ENCODE measurements at places on chromosomes 1 and 21.

GRCh38 chr1:115670476-115671175 is 28.9 kb downstream of the VANGL1 start:
- no peak for DNase-seq

GRCh38 chr1:209045331-209046057 is 538.0 kb upstream of the CAMK1G start:
- DNase-seq: no peak

DNA sequence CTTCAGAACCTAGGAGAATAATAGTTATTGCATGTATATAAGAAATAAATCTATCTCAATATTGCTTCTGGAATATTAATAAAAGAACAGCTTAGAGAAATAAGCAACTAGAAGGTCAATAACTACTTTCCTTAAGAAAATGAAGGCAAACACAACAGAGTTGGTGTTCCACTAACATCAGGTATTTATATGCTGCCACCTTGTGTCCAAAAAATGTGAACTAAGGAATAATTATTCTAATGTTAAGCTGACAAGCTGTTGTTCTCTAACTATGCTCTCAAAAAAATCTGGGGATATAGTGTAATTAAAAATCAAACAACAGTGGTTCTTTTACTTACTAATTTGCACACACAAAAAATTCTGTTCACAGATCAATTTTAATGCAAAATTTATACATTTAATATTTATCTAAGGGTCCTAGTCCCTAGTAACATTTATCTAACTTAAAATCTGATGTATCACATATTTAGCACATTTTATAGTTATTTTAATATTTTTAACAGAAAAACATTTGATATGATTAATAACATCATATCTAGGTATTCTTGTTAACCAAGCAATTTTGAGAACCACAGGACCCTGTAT is 39.6 kb downstream of the UCHL5 start:
- DNase-seq: peak; percentile 8

- DNase-seq: no peak
These were observed 128.2 kb downstream of the GALNT2 start for GRCh38 chr1:230195199-230195598.

DNA sequence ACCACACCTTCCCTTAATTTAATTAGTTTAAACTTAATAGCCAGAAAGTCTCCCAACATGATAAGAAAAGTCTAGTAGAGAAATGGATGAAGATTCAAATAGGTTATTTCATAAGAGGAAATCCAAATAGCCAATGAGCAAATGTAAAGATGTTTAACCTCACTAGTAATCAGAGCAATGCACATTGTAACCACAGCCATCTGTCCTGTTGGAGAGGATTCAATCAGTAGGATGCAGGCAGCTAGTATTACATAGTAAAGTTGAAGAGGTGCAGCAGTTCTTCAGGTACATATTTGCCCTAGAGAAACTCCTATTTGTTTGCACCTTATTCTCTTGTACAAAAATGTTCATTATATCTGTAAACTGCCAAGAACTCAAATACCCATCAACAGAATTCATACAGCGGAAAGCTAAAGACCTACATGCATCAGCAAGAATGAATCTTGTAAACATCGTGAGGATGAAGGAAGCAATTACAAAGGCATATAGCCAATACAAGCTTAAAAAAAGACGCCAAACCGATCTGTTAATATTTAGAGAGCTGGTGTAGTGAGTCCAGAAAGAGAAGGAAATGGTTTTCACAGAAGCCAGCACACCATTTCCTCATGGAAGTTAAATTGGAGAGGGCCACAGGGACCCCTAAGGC is 27.9 kb downstream of the DIP2A start:
- DNase-seq: no peak

- no peak for DNase-seq
These were observed 20.2 kb downstream of the DESI2 start for GRCh38 chr1:244672946-244673682.

GRCh38 chr1:26862781-26863684 is at the start of gene SFN:
SFN (plus strand) TSS chr1:26863149; CDS start chr1:26863213, 64 bp downstream.
- peak; percentile 39 for DNase-seq

GRCh38 chr1:53754484-53755312 is 15.7 kb upstream of the GLIS1 start:
- DNase-seq: no peak

GRCh38 chr1:101262630-101263348 is 26.0 kb downstream of the S1PR1 start:
- DNase-seq: no peak

DNA sequence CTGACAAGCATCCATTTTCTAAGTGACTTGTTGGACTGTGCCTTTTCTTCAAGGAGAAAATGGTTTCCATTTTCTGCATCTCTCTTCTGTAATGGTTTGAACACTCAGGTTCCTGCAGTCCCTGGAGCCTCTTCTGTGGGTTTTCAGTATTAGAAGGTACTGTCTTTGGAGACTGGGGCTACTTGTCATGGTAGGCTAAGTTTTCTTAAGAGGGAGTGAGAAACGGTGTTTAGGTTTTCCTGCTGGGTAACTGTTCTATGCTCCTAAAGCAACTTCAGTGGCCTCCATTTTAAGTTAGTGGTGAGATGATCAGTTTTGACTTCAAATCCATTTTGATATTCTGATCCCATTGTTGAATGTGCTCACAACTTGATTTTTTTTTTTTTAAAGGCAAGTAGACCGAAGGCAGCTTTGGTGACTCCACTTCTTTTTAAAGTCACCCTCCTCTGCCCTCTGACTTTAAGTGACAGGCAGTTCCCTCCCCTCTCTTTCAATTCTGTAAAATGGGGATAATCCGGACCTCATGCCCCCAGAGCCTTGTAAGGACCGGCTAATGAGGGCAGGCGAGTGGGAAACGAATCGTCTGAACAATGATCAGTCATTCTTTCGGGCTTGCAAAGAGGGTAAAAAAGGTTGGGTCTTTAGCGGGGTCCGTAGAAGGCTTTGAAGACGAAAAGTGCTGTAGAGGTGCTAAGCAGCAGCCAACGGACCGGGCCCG is 1.0 kb upstream of the ARID1A start:
- no peak for DNase-seq

- DNase-seq: no peak
These were observed 3.4 kb upstream of the PSMG1 start for GRCh38 chr21:39186676-39187075.

DNA sequence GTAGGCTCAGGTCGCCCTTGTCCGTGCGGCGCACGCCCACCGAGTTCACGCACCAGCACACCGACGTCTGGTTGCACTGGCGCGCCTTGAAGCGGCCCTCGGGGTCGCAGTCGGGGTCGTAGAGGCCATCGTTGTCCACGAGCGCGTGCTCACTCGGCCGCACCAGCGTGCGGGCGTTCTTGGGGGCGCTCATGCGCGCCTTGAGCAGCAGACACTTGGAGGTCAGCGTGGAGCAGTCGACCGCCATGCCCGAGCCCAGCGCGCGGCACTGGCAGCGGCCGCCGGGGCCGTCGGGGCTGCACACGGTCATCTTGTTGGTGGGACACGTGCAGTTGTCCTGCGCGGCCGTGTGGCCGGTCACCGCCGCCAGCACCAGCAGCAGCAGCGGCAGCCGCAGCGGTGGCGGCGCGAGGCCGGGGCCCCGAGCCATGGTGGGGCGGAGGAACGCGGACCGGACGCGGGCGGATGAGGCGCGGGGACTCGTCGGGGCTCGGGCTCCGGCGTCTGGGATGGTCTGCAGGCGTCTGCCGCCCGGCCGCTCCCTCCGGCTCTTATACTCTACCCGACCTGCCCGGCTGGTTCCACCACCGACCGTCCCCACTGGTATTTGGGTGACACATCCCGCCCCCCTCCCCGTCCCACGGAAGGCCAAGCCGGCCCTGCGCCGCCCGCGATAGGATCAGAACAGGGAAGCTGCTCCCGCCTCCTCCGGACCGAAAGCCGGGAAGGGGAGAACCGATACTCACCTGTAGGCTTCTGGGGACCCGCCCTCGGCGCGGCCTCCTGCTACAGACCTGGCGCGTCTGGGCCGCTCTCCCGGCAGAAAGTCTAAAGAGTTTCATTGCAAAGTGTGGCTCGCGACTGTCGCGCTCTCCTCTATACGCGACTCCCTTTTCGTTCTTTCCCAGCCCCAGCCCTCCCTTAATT is at the start of gene TACSTD2:
TSS of gene TACSTD2 (minus strand) at position 526 of the 927 bp plus-strand sequence. CDS start at position 430, 96 bp downstream.
- DNase-seq: no peak

GRCh38 chr1:224212618-224213061 is 29.6 kb downstream of the DEGS1 start:
- DNase-seq: no peak

- DNase-seq: no peak
These were observed 5.5 kb upstream of the PTP4A2 start for GRCh38 chr1:31943546-31944184.

DNA sequence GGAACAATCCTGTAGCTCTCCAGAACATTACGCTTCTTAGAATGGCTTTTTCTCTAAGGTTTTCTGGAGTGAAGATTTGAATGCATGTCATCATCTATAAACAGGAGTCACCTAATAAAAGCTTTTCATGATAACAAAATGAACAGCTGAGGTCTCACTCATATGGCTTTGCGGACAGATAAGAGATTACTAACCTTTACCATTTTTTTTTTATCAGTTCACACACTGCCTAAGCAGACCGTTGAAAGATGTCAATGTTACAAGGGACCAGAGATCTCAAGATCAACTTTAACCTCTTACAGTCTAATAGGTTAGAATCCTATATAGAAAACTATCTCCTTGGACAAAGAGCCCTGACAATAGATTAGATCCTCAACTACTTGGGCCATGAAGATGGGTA is 41.4 kb downstream of the SCMH1 start:
- DNase-seq: no peak

- no peak for DNase-seq
These were observed 55.7 kb downstream of the LRRC8C start for GRCh38 chr1:89688607-89689006.

GRCh38 chr1:53644496-53644895 is 94.5 kb downstream of the GLIS1 start:
- no peak for DNase-seq

GRCh38 chr21:45894906-45895777 is 86.4 kb upstream of the COL6A1 start:
- DNase-seq: no peak

DNA sequence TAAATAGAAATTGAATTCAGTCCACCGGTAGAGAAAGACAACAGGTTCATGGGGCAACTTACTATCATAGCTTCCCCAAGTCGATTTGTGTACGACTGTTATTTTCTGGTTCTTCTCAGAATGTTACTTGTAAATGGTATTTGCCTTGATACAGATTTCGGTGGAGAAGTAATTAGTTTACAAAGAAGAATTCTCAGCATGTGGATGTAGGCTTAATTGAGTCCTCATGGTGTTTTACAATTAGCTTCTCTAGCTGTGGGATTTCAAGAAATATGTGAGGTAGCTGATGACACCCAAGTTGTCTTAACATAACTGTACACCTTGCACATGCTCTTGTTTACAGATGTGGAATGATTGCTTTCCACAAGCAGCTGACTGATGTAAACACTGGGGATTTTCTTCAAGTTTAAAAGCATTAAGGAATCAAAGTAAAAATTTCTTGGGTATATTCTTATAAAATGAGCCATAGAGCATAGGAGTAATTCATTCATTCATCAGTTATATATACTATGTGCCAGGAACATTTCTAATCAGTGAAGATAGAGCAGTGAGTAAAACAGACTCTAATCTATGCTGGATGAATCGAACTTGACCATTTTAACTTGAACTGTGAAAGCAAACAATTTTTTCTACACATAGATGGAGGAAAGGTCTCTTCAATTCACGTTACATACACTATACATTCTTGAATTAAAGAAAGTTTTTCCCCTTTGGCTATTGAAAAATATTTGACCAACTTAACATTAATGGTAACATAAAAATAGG is 1.4 kb downstream of the MACO1 start:
- DNase-seq: no peak

DNA sequence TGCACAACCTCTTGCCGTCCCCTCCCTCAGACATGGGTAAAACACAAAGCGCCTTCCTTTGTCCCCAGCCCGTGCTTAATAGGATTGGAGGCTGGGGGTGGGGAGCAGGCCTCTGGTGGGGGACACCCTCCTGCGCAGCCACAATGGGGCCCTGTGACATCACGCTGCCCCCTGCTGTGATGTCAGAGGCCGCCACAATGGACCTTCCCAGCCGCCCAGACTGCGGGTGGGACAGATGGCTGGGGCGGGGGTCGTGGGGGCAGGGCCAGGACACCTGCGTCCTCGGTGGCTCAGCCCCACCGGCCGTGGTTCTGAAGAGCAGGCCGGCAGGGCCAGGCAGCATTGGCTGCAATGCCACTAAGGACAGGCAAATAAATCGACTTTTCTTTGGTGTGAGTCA is 39.9 kb downstream of the EPHA2 start:
- no peak for DNase-seq

- no peak for DNase-seq
These were observed 104.0 kb upstream of the OLIG2 start for GRCh38 chr21:32921632-32922230.

DNA sequence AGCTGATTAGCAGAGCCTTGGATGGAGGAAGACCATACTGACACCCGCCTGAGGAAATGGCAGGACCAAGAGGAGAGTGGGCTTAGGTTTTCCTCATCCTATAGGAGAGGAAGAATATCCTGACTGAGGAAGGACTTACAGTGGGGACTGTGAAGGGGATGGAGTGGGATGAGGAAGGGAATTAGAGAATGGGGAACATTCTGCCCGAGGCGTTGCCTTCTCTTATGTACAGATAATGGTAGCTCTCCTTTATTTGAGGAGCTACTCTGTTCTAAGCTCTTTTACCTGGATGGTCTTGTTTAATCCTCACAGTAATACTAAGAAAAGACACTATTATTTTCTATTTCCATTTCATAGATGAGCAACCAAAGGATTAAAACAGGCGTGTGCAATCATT is 56.0 kb downstream of the OLFML3 start:
- DNase-seq: no peak

- no peak for DNase-seq
These were observed 374.9 kb downstream of the HHAT start for GRCh38 chr1:210703593-210703992.

DNA sequence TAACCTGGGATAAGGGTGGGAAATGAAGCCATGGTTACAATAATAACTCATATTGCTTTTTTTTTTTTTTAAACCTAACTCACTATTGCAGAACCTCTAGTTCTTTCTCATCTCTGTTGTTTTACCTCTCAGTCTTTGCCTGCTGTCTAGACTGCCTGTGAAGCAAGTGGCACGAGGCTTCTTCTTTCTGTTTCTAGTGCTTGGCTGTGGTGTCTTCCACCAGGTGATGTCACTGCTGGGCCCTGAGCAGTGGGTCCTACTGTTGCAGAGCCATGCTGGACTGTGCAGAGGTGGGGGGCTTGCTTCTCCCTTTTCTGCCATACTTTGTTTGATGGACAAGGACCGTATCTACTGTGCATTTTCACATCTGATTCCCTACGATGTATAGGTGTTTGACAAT is 51.7 kb downstream of the ZNF326 start:
- DNase-seq: no peak

GRCh38 chr1:109149874-109150601 is 36.1 kb downstream of the ELAPOR1 start:
- no peak for DNase-seq

DNA sequence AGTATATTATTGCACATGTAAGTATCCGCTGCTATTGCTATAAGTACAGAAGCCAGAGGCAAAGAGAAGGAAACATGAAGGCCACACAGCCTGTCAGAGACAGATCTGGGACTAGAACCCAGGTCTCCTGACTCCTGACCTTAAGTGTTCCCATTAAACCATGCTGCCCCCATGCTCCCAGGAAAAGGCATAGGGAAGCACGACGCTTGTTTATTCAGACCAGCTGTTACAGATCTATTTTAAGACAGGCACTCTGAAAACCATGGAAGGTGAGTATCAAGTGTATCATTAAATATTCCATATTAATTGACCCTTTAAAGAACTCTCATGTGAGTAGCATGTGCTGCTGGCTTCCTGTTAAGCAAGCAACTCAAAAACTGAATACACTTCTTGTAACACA is 11.4 kb downstream of the VAV3 start:
- DNase-seq: no peak
